ENCODE measurements at places on chromosomes 1 and 21.

DNA sequence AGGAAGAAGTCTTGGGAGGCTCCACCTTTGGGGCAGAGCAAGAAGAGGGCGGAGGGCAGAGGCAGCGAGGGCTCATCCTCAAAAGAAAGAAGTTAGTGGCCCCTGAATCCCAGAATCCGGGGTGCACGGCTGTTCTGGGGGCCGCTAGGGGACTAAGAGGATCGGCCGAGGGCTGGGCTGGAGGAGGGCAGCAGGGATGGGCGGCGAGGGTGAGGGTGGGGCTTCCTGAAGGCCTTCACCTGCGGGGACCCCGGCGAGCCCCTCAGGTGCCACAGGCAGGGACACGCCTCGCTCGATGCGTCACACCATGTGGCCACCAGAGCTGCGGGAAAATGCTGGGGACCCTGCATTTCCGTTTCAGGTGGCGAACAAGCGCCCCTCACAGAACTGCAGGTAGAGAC, 23.9 kb downstream of the COL6A1 start:
- no peak for DNase-seq

DNA sequence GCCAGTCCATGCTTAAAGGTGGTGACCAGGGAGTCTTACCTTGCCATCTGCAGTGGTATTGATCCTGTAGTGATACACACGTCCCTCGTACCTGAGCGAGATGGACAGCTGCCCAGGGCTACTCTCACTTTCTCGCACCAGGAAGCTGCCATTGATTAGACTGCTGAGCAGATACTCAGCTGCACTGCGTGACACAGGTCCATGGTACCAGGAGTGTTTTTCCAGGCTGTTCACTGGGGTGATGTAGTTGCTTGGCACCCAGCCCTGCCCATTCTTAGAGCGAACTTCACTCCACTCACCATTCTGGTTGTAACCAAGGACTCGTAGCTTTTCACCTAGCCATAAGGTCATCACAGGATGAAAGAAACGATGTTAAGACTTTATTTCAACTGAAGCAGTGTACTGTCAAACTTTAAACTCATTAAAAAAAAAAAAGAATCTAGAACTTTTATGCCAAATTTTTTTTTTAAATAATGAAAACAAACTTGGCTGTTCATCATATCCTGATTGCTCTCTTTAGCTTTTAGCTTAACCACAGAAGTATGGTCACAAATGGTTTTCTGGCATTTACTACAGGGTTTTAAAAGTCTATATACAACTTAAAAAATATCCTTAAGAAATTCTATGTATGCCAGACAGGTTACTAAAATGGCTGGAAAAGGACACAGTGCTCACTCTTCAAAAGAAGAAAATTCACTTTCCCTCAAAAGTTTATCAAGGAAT, 44.6 kb downstream of the TOR3A start:
- DNase-seq, result no peak

DNA sequence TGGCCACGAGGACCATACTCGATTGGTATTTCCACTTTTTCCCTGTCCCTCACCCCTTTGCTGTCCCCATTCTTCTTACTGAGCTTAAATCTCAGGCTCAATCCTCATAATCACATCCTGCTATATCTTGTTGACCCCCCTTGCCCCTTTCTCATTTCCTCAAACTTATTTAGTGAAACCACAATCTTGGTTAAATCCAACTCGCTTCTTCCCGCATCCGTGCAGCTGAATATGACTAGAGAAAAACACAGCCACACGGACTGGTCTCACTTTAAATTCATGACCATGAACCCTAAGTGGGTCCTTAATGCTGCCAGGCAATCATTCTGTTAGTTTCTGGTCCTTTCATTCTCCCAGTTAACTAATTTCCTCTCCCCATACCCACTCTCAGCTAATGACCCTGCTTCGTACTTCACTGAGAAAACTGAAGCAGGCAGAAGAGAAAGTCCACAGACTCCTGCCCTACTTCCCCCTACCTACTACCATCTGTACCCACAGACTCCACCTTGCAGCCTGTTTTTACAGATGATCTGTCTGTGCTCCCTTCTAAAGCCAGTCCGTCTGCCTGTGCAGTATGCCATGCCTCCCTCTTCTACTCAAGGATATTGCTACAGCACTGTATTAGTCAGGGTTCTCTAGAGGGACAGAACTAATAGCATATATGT, 96.8 kb upstream of the LMO4 start:
- no peak for DNase-seq

GRCh38 chr1:57162607-57163261, 196.9 kb upstream of the C8B start:
- DNase-seq, result no peak

DNA sequence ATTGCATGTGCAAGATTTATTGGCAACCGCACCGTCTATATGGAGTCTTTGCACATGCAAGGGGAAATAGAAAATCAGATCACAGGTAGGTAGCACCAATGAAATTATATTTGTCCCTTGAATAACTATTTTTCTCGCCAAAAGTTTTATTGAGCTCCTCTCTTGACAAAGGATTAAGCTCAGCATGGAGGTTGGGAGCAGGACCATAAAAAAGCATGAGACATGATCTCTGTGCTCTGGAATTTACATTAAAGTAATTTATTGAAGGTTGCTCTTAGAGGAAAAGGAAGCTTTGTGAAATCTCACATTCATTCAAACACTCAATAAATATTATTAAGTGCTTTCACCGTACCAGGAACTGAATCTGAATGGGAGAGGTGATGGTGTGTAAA, 66.0 kb upstream of the UBE2U start:
- no peak for DNase-seq

GRCh38 chr1:162013289-162013688, 10.4 kb downstream of the OLFML2B start:
- DNase-seq, result no peak

DNA sequence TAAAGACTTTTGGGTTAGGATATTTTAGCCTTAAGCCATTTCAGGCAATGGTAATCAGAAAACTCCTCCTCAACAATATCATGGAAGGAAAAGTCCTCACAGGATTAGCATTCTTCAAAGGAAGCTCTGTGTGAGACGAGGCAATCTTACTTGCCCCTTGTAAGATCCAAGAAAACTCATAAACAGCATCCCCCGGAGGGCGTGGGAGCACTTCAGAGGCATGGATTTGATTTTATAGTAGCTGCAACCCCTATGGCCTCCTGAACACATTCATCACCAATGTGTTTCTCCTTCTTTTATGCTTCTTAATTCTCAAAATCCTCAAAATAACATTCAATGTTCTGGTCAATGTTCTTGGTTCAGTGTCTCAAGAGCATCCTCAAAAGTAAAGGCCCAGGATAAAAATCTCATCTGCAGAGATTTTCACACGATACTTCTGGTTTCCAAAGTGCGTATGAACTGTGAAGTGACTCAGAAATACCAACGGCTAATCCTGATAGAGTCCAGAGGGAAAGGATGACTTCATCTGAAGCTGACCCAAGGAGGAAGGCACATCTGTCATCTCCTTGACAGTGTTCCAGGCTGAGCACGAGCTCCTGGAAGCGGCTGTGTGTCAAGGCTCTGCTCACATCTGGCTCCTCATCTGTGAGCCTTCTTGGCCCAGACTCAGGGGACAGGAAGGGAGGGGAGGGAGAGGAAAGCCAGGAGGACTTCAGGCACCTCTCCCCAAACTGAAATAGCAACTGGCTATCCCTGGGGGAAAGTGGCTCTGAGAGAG, 49.3 kb upstream of the PSEN2 start:
- no peak for DNase-seq

- no peak for DNase-seq
These were observed 106.0 kb downstream of the UBE2U start for GRCh38 chr1:64309431-64309831.

DNA sequence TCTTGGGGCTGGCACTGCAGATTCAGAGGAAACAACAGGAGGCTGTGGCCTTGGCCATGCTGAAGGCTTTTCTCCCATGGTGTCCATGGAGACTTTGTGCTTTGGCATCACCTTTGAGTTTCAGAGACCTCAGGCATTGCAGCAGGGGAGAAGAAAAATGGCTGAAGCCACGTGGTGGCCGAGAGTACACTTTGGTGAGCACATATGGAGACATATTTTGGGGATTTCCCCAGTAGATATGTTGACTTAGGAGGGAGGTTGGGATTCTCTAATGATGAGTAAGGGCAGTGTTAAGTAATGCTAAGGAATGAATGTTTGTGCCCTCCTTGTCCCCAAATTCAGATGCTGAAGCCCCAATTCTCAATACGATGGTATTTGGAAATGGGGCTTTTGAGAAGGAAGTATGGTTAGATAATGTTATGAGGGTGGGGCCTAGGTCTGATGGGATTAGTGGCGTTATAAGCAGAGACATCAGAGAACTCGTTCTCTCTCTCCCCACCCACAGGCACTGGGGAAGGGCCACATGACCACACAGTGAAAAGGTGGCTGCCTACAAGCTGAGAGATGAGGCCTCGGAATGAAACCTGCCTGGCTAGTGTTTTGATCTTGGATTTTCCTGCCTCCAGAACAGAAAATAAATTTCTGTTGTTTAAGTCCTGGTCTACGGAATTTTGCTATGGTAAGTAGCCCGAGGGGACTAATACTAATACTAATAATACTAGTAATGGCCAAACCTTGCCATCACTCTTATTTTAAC, 98.6 kb downstream of the TBX19 start:
- no peak for DNase-seq

DNA sequence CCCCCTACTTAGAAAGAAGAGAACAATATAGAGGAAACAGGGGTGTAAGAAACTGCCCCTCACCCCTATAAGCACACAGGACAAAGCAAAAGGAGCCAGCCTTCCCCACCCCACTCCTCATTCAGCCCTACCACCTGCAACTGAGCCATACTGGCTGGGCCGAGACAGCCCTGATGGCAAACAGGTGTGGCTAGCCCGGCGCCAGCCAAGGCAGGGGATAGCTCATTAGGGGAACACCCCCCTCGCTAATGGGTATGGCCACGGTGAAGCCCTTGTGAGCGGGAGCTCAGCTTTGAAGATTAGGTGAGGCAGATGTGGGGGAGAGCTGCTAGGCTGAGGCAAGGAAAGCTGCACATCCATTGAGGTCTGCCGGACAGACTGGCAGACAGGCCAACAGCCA, 65.5 kb downstream of the ERI3 start:
- DNase-seq, result no peak

- no peak for DNase-seq
These were observed 16.1 kb downstream of the SIPA1L2 start for GRCh38 chr1:232613752-232614381.

DNA sequence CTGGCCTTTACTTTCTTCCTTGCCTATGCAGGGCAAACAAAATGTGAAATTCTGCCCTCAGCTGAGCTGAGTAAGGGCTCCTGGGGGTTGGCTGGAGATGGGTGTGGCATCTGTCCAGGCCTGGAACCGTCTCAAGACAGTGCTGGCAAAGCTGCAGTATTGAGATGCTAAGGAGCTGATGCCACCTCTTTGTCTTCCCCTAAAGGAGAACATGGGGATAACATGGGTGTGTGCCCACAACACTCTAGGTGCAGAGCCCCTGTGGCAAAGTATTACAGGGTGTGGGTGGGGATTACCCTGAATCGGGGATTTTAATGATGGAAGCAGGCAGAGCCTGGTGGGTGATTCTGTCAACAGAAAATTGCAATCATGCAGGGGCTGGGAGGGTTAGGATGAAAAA, 2.5 kb upstream of the ST3GAL3 start:
- DNase-seq, result peak; percentile 26
